ENCODE measurements at places on chromosomes 2 and 18.

DNA sequence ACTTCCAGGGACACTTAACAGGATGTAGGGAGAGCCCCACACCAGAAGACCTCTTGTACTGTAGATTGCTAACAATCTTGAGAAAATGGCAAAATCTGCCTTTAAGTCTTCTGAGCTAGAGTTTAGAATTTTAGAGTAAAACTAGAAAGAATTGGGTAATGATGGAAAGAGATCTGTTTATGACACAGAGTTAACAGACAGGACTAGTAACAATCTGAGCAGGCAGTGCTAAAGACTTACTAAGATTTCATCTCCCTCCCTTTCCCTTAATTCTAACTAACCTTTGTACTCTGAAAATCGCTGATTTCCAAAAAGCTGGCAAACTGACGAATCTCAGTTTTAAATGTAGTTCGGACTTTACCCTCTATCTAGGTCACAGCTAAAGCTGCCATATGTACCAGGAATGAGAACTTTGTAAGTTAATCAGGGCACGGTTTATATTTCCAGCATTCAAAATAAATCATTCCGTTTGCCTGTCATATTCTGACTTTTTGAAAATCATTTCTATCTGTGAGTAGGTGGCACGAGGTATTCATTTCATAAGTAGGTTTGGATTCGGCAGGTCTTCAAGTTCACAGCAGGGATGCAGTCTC, 256.5 kb upstream of the EPAS1 start:
- no peak for DNase-seq

DNA sequence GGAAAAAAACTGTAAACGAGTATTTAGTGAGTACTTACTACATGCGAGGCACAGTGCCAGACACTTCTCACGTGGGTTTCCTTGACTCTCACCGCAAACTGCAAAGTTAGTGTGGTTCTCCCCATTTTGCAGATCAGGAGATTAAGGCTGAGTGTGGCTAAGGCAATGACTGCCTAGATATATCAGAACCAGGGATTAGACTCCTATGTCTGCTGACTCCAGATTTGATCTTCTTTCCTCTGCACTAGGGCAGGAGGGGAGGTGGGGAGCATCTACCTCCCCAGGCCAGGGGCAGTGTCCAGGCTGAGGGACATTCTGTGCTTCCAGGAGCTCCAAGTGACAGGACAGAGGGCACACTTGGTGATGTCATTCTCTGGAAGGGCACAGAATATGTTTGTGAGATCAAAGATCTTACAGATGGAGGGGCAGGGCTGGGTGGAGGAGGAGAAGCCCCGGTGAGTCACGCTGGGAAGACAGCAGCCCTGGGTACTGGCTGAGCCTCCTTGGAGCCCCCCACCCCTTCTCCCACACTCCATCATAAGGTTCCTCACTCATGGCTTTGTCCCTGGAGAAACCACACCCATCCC, 92.4 kb downstream of the RHOB start:
- no peak for DNase-seq

- DNase-seq, result no peak
These were observed 37.9 kb downstream of the CDH20 start for GRCh38 chr18:61371111-61371510.

DNA sequence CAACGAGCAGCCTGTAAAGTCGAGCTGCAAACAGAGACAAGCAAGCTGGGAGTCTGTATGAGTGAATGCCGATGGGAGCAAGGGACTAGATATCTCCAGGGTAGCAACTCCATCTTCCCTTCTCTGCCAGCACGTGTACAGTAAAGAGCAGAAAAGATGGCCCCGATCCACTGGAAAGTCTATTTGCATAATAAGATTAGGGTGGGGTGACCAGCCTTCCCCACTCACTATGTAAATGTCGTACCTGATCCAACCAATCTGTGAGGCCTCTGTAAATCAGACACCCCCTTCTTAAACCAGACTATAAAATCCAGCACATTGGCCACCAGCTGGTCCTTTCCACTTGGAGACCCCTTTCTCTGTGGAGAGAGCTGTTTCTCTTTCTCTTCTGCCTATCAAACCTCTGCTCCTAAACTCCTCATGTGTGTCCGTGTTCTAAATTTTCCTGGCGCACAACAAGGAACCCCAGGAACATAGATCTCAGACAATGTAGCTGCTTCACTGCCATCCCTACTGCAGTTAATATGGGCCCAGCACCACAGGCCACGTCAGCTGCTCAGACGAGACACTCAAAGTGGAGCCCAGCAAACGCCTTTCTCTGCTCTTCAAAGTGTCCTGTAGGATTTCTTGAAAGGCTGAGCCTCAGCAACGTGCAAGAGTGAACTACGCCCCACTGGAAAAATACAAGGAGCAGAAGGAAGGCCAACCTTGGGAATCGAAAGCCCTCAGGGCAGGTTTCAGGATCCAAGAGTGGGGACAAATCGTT, 26.1 kb downstream of the DIPK1C start:
- DNase-seq, result no peak

- DNase-seq, result no peak
These were observed 616.6 kb downstream of the ZEB2 start for GRCh38 chr2:143903172-143903856.

All from activated CD8-positive, alpha-beta memory T cell treated with anti-CD3 and anti-CD28 coated beads for 1 hour (primary cell).